ENCODE measurements at places on chromosomes 5 and 9. TPM values are rescaled to one million over a fixed set of nuclear protein-coding genes. Genes with fewer than 3 reads are reported as not detected.

The SPINK6 gene
- total RNA-seq: not detected

The GRXCR2 gene
- total RNA-seq: not detected

The GLRA1 gene
- not detected for total RNA-seq

The HACD4 gene
- total RNA-seq: 2.9 TPM

The CTSV gene
- 0.69 TPM for total RNA-seq

The CDH12 gene
- total RNA-seq: not detected

The DMRT3 gene
- total RNA-seq: not detected

The PLAC8L1 gene
- total RNA-seq: not detected

The PCDHGA1 gene
- 0.69 TPM for total RNA-seq
